ENCODE measurements at places on chromosomes 2 and 18.

- no peak for DNase-seq
Observed at GRCh38 chr2:48948400-48949125, 193.0 kb upstream of the LHCGR start.

DNA sequence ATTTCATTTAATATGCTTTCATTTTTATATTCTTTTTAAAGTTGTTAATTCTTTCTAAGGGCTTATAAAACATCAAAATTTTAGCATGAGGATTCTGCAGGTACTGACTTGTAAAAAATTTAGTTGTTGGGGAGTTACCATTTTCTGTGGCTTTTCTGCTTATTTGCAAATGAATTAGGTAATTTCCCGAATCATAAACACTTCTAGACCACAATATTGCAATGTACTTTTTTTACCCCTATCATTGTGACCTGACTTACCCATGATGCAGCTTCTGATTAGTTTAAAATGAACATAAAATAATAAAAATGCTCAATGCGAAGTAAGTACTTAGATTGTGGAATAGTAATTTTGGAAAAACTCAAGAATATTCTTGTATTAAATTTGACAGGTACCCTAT is 11.4 kb downstream of the ARL6IP6 start:
- DNase-seq: no peak

DNA sequence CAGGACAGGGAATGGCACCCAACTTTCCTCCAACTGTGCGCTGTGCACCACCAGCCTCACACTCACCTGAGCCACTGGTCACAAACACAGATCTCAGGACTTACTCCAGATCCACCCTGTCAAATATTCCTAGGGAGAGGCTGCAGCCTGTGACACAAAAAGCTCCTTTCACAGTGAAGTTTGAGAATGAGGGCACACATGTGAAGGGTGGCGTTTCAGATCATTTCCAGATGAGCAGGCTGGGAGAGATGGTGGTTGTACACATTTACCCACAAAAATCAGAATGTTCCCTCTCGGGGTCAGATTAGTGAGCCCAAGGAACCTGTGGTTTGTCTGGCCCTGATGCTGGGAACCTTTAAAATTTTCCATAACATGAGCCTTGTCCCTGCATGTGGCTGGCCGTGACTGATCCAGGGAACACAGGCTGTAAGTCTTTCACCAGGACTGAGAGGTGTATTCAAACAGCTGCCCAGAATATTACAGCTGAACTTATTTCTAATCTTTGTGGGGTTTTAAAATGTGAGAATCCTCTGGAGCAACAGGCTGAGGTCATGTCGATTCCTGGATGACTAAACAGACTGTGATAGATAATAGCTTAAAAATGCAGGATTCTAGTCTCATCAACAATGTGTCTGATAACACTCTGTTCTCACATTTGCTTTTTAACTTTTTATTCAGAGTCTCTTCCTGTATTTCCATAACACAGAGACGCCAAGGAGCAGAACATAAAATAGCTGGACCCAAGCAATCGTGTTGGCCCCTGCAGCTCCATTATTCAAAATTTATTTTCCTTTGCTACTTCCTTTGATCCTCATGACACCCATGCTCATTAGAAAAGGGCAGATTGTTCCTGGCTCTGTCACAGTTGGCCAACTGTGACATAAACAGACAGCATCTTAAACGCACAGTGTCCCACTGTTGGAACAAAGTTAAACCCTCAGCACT is 35.5 kb downstream of the IL1R2 start:
- DNase-seq: no peak

- no peak for DNase-seq
Observed at GRCh38 chr2:3254442-3254941, 123.1 kb downstream of the EIPR1 start.

- DNase-seq: no peak
Observed at GRCh38 chr2:205988274-205988673, 97.7 kb downstream of the INO80D start.

GRCh38 chr2:189144700-189145211 is 34.8 kb downstream of the COL5A2 start:
- no peak for DNase-seq

DNA sequence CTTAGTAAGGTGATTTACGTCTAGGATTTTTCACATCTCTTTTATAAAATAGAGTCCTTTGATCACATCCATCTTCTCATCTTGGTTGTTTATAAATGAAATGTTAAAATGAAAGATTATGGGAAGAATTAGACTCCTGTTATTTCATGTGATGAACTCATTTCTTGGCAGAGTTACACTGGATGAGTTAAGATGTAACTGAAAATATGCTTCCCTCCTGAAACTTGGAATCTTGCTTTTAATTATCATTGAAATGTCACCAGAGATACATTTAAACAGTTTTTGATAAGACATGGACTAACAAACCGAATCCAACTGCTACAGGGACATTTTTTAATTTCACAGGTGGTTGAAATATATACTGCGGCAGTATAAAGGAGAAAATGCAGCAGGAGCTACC is 274.0 kb downstream of the DLGAP1 start:
- no peak for DNase-seq

- no peak for DNase-seq
Observed at GRCh38 chr2:152432206-152432653, 97.3 kb downstream of the FMNL2 start.

- DNase-seq: no peak
Observed at GRCh38 chr2:144382849-144383248, 137.1 kb downstream of the ZEB2 start.

GRCh38 chr18:57427429-57428201 is 7.6 kb upstream of the ONECUT2 start:
- DNase-seq: peak; percentile 47

- no peak for DNase-seq
Observed at GRCh38 chr2:65464604-65465003, 32.2 kb upstream of the SPRED2 start.

DNA sequence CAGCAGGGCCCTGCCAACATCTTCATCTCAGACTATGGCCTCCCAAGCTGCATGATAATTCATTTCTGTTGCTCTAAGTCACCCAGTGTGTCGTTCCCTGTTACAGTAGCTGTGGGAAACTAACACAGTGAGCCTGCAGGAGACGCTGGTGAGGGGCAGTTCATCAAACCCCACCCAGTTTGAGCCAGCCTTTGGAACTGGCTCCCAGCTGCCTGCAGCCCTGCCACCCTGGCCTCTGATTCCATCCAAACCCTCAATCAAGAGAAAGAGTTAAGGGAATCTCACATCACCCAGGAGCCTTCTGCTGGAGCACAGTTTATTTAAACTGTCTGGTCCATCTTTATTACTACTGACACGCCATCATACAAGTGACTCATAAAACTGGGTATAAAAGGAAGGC is 64.9 kb upstream of the ZCCHC2 start:
- no peak for DNase-seq

- peak; percentile 26 for DNase-seq
Observed at GRCh38 chr2:61426267-61426897, 44.5 kb downstream of the USP34 start.

DNA sequence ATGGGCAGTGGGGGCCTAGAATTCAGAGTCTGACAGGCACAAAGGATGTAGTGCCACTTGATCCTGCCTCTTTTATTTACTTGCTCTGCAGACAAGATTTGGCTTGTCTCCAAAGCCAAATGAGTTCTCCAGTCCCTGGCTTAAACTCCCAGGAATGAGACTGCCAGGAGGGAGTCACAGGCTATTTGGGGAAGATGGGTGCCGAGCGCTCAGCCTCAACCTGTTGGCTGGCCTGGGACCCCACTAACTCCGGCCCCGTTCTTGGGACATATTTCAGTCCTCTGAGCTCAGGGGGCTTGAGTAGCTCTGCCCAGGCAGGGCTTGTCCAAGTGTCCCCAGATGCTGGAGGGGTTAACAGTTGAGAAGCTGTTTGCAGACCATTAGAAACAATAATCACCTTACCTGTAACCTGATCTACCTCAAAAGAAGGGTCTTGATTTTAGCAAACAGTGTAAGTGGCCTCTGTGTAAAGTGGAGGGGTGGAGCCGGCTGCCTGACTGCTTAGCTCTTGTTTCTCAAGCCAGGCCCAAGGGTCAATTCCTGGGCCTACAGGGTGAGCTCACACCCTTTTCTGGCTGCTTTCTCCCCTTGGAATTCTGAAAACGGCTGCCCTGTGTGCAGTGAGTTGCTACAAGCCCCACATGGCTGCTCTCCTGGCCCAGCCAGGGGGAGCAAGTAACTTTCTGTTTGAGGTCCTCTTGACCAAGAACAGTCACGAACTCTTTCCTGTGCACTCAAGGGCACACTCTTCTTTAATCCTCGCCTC is 27.1 kb upstream of the FZD5 start:
- DNase-seq: no peak

DNA sequence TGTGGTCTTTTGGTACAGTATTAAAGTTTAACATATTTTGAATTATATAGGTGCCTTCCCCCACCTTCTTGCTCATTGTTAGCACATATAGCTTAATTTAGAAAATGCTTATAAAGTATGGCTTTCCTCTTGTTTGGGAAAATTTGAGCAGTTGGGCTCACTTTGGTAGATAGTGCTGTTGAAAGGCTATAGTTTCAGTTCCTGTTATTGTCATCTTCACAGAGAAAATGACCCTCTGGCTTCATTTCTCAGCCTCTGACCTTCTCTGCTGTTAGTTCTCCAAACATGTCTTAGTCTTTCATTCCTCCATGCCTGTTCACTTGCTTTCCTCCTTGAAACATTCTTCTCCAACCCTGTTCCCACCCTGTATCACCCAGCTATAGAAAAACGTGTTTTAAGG is 200.6 kb downstream of the WDR7 start:
- DNase-seq: no peak

- no peak for DNase-seq
Observed at GRCh38 chr18:45539491-45539891, 75.8 kb upstream of the SLC14A2 start.

DNA sequence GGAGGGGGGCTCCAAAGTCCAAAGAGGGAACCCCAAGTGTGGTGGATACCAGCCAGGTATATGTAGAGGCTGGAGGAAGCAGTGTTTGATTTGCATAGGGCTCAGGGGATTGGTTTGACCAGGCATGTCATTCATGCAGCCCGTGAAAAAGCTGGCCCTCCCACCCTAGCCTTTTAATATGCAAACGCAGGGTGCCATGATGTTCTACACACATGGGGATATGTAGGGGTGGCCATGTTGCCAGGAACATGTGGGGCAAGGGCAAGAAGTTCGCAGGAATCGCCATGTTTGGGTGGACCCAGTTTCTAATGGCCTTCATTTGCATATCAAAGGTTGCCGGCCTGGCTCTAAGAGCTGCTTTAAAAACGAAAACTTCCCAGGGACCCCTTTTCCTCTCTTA is 33.6 kb downstream of the B3GNT7 start:
- DNase-seq: no peak

GRCh38 chr2:232541961-232542714 is 2.6 kb downstream of the CHRNG start:
- no peak for DNase-seq

DNA sequence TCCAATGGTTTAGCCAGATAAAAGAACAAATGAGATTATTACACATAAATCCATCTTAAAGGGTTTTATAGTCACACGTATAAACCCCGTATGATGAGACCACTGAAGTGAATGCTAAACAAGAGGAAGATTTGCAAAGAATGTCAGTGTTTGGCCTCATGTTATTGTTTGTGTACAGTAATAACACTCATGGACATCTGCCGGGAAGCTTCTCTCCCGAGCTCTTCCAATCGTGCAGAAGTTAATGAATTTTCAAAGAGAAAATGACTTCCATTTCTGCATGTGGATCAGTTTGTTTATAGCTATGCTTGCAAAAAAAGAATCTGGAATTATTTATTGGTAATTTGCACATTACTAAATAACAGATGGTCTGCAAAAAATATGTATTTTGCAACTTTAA is 88.5 kb upstream of the APCDD1 start:
- no peak for DNase-seq

GRCh38 chr2:127591221-127591923 is 54.6 kb upstream of the GPR17 start:
- DNase-seq: peak; percentile 65

Data from neuronal stem cell (in vitro differentiated cells).